Activated CD8-positive, alpha-beta memory T cell treated with anti-CD3 and anti-CD28 coated beads for 1 hour (primary cell): ENCODE measurements at places on chromosomes 4 and X.

DNA sequence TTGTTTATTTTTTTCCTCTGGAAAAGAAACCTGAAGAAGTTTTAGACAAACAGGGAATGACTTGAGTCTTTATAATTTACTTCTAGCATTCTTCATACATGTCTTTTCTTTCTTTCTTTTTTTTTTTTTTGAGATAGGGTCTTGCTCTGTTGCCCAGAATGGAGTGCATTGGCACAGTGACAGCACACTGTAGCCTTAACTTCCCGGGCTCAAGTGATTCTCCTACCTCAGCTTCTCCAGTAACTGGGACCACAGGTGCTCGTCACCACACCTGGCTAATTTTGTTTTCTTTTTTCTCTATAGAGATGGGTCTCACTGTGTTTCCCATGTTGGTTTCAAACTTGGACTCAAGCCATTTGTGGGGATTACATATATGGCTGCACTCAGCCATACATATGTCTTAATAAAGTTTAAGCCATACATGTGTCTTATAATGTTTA, 71.8 kb downstream of the RAPGEF2 start:
- no peak for DNase-seq

DNA sequence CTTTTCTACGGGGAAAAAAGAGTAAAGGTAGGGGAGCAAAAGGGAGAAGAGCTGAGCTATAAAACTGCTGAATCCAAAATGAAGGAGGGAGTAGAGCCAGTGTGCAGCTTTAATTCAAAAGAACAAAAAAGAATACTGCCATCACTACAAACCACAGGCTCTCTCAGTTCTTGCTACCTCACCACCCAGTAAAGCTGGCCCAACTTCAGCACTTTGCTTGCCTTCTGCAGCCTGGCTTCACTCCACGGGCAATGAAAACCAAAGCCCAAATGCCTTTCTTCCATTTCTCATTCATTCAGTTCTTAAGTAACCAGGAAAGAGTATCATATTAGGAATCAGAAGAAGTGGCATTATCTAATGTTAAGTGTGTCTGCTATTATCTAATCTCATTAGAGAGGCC, 376.8 kb downstream of the BCOR start:
- no peak for DNase-seq

- DNase-seq = no peak
Measured at GRCh38 chr4:149999485-150000074, 78.7 kb upstream of the DCLK2 start.

DNA sequence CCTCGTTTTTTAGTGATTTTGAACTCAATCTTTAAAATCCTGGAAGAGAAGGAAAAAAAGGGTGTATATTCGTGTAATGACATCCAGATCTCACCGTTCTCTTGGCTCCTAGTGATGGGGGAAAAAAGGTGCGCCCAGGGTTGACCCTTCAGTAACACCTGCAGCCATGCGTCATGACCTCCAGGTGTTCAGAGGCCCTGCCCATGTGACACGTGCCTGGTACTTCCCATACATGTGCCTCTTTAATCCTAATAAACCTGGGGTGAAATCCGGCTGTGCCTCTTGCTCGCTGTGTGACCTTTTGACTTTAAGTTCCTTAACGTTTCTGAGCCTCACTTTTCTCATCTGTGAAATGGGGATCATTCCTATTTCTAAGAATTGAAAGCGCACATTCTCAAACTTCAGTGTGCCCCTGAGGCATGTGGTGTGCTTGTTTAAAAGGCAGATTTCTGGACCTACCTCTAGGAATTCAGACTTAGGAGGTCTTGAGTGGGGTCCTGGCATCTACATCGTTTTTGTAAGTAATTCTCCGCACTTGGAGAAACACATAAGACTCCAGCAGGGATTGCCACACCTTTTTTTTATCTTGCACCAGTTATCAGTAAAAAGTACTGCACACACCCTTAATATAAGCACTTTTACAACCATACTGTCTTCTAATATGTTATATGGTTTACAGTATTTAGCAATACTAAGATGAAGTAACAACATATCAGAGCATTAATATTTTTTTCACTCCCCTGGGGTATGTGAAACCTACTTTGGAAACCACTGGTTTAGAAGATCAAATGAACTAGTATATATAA, 90.1 kb downstream of the RELL1 start:
- no peak for DNase-seq

DNA sequence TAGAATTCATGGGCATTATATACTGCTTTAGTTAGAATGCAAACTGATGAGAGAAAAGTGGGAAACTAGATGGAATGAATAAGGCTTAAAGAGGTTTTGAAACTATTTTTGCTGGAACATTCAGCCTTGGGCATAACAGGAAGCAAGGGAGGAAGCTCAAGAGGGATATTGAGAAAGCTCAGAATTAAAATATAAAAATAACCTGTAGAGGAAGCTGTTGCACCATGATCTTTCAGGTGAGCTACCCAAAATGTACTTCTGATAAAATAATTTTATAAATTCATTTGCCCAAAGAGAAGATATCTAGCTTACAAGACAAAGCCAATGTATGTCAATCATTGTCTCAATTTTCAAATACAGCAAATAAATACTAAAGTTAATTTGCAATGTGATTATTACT, 11.3 kb downstream of the GC start:
- DNase-seq = no peak

DNA sequence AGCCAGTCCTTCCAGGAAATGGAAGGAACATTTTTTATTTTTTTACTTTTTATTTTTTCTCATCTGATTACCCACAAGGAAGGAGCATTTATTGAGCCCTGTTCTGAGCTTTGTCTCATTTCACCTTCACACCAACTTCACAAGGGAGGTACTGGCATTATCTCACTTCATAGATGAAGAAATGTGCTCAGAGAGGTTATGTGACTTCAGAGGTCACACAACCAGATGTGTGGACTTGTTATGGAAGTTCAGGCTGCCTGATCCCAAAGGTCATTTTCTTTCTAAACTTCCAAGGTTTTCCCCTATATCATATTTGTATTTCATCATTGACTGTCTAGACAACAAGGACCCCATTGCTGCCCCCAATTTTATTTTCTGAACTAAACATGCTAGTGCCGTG, 160.3 kb downstream of the DCLK2 start:
- no peak for DNase-seq

DNA sequence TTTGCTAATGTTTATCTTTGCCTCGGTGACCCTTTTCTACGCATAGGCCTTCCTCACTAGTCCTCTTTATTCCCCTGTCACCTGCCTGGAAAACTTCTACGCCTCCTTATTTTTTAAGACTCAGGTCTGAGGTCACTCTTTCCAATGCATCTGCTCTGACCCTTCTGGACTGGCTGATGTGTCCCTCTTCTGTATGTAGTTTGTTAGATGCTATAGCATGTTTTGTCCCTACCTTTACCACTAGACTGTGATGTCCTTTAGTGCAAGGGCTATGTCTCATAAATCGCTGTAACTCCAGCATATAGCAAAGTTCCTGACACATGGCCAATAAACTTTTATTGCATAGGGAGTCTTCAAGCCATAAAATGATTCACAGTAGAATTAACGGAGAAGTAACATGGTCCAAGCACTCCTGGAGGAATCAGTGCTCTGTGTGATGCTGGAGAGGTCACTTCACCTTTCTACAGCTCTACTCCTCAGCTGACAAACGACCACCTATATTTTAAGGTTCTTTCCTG, 872.5 kb upstream of the SLIT2 start:
- DNase-seq = no peak

GRCh38 chrX:110435196-110435595, 76.5 kb downstream of the RTL9 start:
- no peak for DNase-seq

- DNase-seq = no peak
Measured at GRCh38 chr4:141119071-141119470, 14.2 kb downstream of the RNF150 start.

DNA sequence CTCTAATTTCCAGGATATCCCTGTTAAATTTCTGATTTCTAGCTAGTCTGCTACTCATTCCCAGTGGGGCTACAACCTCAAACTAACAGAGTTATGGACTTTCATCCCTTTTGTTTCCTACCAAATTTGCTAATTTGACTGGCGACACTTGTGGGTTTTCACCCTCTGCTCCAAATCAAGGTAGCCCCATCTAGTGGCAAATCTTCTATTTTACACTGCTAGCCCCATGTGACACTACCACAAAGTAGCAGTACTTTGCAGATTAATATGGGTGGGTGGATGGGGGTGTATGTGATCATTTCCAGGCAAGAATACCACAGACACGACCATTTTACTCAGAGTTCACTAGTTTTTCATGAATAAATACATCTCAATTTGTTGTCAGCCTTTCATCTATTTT, 150.3 kb downstream of the MSL3 start:
- DNase-seq = no peak

- no peak for DNase-seq
Measured at GRCh38 chrX:19388741-19389140, 45.0 kb downstream of the PDHA1 start.

GRCh38 chrX:28225513-28225912, 244.3 kb upstream of the DCAF8L1 start:
- no peak for DNase-seq

DNA sequence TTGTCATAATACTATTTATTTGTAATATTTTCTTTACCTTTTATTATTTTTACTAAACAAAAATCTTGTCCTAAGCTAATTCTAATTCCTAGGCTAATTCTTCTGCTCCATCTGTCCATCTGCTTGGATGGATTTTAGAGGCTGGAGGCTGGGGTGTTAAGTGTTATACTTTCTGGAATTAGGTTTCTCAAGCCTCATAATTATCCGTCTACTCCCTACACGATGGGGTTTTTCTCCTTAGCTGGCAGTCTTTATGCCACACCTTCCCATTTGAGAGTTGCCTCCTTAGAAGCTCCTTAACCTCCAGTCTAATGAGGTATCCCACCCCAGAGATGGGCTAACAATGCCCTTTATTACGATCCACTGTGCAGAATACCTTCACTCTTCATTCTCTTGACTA, 37.6 kb upstream of the LGI2 start:
- no peak for DNase-seq
